ENCODE measurements at places on chromosomes 6 and 20. TPM values are rescaled to one million over a fixed set of nuclear protein-coding genes. Genes with fewer than 3 reads are reported as not detected.

The PLAGL1 gene
- total RNA-seq, result 3.3 TPM

DNA sequence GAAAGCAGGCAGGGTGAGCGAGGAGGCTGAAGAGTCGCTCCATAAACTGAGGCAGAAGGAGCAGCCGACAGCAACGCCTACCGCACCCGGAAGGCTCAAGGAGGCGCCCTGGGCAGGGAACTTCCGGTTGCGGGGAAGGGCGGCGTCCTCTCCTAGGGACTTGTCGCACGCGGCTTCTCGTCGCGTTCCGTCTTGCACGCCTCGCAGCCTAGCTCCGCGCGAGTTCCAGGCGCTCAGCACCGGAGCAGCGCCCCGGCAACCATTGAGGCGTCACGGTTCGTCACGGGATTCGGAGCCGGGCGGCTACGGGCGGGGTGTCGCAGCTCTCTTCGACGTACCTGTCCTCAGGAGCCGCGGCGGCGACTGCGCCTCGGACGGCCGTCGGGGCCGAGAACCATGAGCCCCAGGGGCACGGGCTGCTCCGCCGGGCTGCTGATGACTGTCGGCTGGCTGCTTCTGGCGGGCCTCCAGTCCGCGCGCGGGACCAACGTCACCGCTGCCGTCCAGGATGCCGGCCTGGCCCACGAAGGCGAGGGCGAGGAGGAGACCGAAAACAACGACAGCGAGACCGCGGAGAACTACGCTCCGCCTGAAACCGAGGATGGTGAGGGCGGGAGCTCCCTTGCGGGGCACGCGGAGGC, at the start of gene SPACA1:
TSS of gene SPACA1 (plus strand) at position 332 of the 641 bp plus-strand sequence. CDS start at position 397, 65 bp downstream.
- no peak for DNase-seq

DNA sequence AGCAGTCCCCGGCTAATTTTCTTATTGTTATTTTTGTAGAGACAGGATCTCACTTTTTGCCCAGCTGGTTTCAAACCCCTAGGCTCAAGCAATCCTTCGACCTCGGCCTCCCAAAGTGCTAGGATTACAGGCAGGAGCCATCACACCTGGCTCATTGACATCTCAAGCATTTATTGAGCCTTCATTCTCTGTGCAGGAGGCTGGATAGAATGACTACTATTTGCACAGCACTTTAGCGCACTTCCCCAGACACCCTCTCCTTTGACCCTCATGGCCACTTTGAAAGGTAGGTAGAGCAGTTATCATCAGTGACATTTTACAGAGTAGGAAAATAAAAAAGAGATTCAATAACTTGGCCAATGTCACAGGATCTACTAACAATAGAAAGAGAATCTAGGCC, 124.0 kb upstream of the STXBP5 start:
- no peak for DNase-seq

The GLP1R gene
- total RNA-seq, result not detected

The HLA-A gene
- 1,960 TPM for total RNA-seq

- peak; percentile 71 for DNase-seq
These were observed 6.4 kb upstream of the SLC12A5 start for GRCh38 chr20:46022411-46023147.

GRCh38 chr6:82866446-82866845, 199.2 kb downstream of the UBE3D start:
- no peak for DNase-seq

- DNase-seq, result no peak
These were observed 10.7 kb downstream of the SDC4 start for GRCh38 chr20:45337367-45338120.
